ENCODE measurements at places on chromosomes 16 and 17.
A peak's percentile ranks its signal among the peaks of the same experiment; 100 is the strongest.

GRCh38 chr16:19393226-19394111 lies 24.2 kb upstream of the TMC5 start:
- DNase-seq = no peak

- DNase-seq = peak; percentile 87
Observed at GRCh38 chr16:727291-727977, 528 bp downstream of the HAGHL start.

- no peak for DNase-seq
Observed at GRCh38 chr17:37747222-37747621, 2.4 kb upstream of the HNF1B start.

GRCh38 chr16:75624921-75625334 lies 1.8 kb upstream of the ADAT1 start:
- no peak for DNase-seq

- DNase-seq = no peak
Observed at GRCh38 chr17:80441133-80441578, 26.2 kb downstream of the ENDOV start.

GRCh38 chr16:10178526-10178925 lies 3.7 kb downstream of the GRIN2A start:
- no peak for DNase-seq

- no peak for DNase-seq
Observed at GRCh38 chr16:26614237-26614841, 452.4 kb upstream of the C16orf82 start.

- DNase-seq = peak; percentile 96
Observed at GRCh38 chr17:79991140-79991923, 44.3 kb downstream of the TBC1D16 start.

DNA sequence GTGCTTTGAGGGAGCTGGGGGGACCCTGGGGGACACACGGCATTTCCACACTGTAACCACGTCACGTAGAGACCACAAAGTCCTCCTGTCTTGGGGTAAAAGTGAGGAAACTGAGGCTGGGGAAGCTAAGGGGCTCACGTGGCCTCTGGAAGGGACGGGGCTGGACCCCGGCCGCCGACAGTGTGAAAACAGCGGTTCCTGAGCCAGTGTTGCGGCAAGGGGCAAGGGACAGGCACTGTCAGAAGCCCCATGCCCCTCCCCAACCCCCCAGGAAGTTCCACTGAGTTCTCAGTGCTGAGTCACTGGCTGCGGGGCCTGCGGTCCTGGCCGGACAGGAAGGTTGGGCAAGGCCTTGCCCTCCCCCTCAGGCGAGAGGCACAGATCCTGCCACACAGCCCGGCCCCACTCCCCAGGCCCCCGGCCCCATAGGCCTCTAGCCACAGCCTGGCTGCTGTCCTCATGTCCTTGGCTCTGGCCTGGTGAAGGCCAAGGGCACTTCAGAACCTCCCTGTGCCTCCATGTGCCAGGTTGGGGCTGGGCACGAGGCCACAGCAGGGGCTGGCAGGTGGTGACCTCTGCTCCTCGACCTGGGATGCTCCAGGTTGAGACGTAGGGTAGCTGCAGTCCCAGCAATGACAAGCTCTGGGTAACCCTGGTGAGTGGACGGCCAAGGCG lies 5.0 kb upstream of the CCDC57 start:
- peak; percentile 95 for DNase-seq

- DNase-seq = no peak
Observed at GRCh38 chr17:2067048-2067561, 12.2 kb downstream of the HIC1 start.

GRCh38 chr17:41967141-41967920 lies 736 bp downstream of the CNP start:
- peak; percentile 82 for DNase-seq

- peak; percentile 91 for DNase-seq
Observed at GRCh38 chr17:1201132-1201702, 21.4 kb upstream of the ABR start.

DNA sequence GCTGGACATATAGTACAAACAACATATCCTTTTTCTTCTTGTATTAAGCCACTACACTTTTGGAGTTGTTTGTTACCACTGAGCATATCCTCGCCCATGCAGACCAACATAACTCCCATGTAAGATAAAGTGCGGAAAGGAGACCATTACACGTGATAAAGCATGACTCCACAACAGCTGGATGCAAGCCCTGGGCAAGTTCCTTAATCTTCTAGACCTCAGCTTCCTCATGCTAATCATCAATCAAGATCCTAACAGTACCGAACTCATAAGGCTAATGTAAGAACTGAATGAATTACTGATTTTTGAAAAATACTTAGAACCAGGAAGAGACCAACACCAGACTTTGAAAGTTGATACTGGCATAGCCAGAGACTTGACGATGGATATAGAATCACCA lies 47.0 kb upstream of the GSG1L start:
- peak; percentile 47 for DNase-seq

DNA sequence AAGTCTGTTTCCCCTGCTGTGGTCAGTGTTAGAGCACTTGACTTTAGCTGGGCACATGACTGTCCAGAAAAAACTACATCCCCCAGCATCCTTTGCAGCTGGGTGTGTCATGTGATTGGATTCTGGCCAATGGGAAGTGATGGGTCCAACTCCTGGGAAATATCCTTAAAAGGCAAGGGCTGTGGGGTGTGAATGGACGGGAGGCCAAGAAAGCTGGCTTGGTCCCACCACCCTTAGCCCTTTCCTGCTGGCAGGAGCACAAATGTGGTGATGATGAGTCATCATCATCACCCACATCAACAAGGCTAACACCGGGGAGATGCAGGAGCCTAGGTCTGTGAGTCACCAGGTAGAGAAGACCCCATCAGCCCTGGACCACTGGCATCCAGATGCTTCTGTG lies 341.7 kb downstream of the C16orf95 start:
- no peak for DNase-seq

- no peak for DNase-seq
Observed at GRCh38 chr17:33753452-33753851, 460.4 kb upstream of the ASIC2 start.

- DNase-seq = peak; percentile 88
Observed at GRCh38 chr17:75878174-75878998, at the start of gene TRIM47. Gene TRIM47, minus strand, starts transcription at chr17:75878581. Its CDS starts 33 bp downstream, at chr17:75878548.

DNA sequence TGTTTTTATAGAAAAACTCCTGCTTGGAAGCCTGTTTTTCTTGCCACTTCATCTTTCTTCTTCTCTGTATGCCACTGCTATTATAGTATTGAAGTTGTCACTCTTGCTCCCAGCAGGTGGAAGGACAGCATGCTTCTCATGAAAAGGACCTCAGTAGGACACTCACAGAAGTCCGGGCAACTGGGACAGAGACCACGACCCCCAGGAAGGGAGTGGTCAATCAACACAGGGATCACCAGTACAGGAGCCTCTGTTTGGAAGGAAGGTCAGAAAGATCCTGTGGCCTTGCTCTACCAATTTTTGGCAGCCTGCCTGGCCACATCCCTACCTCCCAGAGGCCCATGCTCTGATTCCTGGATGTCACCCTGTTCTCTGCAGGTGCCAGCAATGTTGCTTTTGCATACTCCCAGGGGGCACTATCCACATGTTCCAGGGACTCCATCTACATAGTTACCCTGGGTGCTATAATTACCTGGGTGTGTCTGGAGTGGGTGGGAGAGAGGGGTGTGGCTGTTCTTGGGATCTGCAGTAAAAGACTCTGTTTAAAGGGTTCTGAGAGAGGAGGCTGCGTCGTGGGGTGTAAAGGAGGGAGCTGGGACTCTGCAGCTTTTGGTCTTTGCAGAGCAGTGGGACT lies 13.7 kb upstream of the AKAP10 start:
- no peak for DNase-seq

DNA sequence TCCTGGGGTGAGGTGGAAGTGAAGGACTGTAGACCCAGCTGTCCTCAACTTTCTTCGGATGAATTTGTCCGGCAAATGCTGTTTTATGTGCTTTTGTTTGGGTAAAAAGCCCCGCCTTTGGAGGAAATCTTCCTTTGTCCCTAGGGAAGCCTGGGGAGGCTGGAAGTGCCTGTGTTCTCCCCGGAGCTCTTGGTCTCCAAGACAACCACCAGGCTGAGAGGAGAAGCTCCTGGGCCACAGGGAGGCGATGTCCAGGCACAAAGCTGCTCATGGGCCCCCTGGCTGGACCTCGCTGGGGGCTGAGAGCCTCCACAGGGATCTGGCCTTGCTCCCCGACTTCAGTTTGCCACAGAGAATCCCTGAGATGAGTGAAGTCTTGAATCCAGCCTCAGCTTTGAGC lies 293.1 kb upstream of the N4BP1 start:
- DNase-seq = no peak

GRCh38 chr17:34146440-34147043 lies 108.5 kb upstream of the CCL2 start:
- no peak for DNase-seq

DNA sequence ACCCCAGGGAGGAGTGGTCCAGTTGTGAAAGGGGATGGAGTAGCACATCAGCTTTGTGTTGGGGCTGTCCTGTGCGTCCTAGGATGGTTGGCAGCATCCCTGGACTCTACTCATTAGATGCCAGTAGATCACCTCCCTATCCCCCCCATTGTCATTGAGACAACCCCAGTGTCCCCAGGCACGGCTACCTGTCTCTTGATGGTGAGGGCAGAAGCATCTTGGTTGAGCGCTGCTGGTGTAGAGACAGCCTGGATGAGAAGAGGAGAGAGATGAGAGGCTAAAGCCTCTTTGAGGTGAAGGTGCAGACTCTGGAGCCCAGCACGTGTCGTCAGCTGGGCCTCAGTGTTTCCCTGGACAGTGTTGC lies 55.4 kb downstream of the TNFRSF13B start:
- DNase-seq = peak; percentile 33

DNA sequence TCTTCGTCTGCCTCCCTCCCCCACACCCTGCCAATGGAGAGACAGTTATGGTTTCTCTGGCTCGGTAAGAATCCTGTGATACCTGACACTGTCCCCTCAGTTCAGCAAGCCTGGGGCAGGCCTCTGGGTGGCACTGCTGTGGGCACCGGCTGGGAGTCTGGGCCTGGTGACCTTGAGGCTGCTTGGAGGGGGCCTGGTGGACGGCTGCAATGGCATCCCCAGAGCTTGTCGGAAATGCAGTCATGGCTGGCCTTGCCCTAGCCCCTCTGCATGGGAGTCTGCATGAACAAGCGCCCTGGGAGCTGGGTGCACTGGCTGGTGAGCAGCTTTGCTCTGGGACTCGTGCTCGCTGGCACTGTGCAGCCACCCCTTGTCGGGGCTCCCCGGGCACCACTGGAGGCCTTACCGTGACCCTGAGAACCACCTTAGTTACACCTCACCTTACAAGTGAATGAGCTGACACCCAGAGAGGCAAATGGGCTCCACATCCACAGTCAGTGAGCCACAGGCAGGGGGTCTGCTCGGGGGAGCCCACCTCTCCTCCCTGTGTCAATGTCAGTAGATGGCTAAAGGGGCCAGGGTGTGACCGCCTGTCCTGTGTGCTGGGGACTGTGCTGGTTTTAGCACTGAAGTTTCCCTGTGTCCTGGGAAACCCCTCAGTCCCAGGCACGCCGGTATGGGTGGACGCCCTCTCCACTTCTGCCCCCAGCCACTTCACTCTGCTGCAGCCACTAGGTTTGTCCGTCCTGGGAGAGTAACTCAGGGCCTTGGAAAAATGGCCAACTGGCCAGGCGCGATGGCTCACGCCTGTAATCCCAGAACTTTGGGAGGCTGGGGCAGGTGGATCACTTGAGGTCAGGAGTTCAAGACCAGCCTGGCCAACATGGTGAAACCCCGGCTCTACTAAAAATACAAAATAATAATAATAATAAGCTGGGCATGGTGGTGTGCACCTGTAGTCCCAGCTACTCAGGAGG lies 1.4 kb downstream of the LGALS3BP start:
- no peak for DNase-seq

DNA sequence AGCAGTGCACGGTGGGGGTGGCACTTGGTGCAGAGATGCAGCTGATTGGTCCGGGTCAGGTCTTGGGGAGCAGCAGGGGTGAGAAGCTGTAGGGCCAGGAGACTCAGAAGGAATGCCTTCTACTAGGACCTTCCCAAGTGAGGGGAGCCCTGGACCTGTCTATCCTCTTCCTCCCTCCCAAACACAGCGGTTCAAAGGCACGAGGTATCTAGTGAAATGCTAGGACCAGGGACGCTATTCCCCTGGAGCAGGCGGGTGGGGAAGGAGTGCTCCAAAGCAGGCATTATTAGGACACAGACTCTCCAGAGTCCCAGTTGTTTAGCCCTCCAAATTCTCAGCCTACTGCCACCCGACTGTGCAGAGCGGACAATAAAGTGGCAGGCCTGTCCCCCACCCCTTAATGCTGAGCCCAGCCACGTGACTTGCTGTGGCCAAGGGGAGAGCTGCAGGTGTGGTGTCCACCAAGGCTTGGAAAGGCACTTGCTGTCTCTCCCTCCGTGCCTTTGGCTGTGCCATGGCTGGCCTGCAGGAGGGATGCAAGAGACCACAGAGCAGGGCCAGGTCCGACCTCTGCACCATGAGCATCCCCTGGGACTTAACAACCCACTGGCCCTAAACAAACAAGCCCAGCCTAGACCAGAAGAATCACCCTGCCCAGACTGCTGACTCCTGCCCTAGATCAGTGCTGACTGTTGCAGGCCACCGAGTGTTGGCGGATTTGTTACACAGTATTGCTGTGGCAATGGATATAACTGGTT lies 97.2 kb downstream of the TBC1D16 start:
- DNase-seq = peak; percentile 55

DNA sequence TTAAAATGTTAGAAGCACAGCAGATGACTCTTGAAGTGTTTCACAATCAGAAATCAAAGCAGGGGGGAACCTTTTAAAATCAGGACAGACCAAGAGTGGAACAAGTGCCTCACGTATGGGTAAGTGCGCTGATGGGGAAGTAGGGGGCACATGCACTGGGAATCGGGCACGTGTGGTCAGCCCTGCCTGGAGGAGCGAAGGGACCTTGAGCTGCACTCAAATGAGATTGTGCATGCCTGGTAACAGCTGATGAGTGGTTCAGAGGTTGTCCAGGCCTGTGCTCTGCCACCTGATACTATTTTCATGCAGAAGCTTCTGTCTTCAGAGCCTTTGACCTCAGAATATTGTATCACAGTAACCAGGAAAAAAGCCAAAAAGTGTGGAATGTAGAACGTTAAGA lies 13.7 kb upstream of the XYLT2 start:
- no peak for DNase-seq

DNA sequence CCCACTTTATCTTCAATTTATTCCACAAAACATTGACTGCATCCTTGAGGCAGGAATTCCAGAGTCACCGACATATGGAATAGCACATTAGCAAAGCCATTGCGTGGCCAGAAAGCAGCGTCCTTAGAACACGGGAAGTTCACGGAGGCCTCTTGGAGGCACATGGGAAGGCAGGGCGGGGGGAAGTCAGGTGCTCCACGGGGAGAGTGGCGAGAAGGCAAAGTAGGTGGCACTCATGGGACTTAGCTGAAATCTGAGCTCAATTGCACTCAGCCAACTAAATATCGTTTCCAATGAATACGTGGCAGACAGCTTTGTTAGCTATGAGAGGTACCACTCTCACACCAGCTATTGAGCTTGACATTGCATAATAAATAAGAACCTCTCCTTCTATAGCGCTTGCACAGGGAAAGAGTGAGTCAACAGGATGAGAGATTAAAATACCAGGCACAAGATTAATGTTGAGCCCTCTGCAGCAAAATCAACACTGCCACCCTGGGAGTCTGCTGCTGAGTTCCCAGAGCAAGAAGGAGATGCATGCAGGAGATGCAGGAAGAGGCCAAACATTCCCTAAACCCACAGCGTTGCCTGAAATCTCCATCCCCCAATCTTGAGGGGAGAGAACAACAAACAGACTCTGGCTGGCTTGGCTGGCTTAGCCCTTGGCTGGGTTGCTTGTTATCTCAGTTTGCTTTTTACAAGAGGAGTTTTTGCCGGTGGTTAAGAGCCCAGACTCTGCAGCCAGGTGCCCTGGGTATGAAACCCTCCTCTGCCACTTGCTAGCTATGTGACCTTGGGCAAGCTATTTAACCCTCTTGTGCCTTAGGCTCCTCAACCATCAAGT lies 28.8 kb downstream of the ABCC12 start:
- no peak for DNase-seq

- no peak for DNase-seq
Observed at GRCh38 chr16:85570213-85570734, 42.8 kb upstream of the GSE1 start.

All from spleen (tissue), 13 donors.